Epithelial cell of proximal tubule (primary cell): ENCODE measurements at places on chromosomes 7 and 10.

- no peak for DNase-seq
These were observed 5.7 kb downstream of the PSMG3 start for GRCh38 chr7:1563981-1564602.

- DNase-seq = no peak
These were observed 22.0 kb upstream of the ELFN1 start for GRCh38 chr7:1647961-1648672.

DNA sequence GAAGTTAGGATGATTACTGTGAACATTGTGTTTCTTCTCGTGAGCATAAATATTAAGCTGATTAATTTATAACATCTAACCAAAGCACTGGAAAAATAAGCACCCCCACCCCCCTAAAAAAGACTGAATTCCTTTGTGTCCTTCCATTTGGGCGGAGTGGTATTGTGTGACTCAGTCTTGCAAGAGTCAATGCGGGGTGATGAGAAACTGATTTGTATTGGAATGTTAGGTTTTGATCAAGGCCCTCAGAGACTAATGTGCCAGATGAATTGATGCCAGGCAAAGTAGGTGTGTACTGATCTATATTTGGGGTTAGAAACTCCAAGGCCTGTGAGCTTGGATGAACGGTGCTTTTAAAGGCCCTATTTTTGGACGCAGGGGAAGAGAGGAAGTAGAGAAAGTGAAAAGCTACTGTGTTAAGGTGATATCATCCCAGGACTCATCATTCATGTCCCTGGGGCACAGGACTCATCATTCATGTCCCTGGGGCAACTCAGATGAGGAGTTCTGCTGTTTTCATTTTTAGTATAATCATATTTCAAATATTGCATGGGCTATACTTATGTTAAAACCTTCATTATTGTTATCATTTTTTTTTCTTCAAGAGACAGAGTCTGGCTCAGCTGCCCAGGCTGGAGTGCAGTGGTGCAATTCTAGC, 61.3 kb upstream of the PTN start:
- no peak for DNase-seq

DNA sequence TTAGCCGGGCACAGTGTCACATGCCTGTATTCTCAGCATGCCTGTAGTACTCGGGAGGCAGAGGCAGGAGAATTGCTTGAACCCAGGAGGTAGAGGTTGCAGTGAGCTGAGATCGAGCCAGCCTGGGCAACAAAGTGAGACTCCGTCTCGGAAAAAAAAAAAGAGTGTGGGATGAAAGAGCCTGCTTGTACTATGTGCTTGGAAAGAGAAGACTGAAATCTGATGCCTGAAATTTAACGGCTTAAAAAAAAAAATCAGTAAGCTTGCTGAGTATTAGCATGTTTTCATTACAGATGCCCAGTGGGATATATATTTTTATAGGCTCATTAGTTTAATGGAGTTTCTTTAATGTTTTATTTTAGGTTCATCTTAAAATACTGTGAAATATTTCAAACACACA, 4.2 kb downstream of the NT5C2 start:
- DNase-seq = no peak

DNA sequence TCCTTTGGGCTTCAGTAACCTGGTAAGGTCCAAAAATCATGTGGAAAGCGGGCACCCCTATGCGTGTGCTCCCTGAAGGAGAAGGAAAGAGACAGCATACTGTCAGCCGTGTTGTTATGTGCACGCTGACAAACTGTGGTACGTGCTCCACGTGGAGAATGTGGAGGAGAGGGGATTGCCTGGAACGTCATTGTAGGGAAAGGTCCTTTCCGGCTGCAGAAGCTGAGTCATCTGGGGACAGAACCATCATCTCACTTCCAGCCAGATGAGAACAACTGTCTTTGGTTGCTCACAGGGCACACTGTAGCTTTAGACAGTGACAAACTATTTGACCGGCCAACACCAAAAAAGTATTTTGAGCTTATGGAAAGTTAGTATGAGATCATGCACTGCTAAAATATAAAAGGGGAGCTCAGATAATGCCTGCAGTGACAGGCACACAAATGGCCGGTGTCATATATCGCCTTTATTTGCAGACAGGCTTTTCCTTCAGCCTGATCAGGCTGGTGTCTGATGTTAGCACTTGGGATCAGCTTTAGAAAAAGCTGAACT, 38.8 kb upstream of the GRB10 start:
- no peak for DNase-seq

GRCh38 chr7:7166318-7166717, 16.0 kb upstream of the C1GALT1 start:
- no peak for DNase-seq

GRCh38 chr10:65931291-65932070, 994.4 kb upstream of the LRRTM3 start:
- DNase-seq = no peak

GRCh38 chr10:75347186-75347585, 54.4 kb downstream of the ZNF503 start:
- peak; percentile 13 for DNase-seq
